NCI-H748 treated with DMSO at 0.1 percent for 48 hours (cell line): ENCODE measurements at places on chromosomes 3 and 15.

GRCh38 chr3:42117175-42118008, 26.2 kb downstream of the TRAK1 start:
- no peak for DNase-seq

DNA sequence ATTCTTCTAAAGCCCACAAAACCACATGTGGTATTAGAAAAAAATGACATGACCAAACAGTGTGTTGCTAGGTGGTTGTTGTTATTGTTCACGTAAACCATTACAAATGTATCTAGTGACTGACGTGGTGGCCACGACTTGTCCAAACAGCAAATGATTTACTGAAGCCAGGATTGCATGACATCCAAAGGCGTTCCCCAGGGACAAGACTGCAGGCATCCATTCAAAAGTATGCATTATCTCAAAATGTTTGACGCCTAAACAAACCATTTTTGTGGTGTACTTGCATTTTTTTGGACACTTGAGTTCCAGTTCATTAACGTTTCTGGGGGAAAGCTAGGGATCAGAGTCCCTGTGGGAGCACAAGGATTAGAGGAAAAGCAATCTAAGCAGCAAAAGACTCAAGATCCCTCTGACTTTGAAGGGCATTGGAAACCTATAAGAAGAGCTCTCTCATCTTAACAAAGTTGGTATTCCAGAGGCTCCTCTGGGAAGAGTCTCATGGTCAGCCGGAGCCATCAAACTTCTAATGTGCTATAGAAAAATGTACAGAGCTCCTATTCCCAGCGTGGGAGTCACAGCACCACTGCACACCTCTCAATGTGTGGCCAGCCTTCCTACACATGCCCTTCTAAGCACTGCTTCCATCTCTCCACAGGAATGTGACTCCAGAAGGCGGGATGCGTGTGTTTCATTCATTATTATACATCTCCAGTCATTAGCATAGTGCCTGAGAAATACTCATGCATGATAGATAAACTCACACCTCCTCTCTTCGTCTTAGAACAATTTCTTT, 62.9 kb downstream of the FBN1 start:
- DNase-seq, result no peak

DNA sequence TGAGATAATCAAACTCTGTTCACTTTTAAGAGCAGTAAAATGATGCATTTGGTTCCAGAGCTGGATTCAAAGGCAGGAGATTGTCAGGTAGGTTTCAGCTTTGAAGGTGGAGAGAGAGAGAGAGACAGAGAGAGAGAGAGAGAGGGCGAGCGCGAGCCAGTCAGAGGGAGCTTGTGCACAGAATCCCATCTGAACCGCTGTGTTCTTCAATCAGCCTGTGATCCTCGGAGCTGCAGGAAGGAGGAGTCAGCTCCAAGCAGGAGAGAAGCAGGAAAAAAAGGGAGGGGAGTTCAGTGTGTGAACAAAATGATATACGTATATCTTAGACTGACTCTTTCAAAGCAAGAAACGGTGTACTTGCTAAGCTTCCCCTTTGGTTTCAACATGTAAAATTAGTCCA, at the start of gene GPR149:
GPR149 (minus strand) TSS at position 177 of the 400 bp plus-strand sequence. CDS start 575 bp downstream, outside the sequence.
- DNase-seq, result peak; percentile 38

DNA sequence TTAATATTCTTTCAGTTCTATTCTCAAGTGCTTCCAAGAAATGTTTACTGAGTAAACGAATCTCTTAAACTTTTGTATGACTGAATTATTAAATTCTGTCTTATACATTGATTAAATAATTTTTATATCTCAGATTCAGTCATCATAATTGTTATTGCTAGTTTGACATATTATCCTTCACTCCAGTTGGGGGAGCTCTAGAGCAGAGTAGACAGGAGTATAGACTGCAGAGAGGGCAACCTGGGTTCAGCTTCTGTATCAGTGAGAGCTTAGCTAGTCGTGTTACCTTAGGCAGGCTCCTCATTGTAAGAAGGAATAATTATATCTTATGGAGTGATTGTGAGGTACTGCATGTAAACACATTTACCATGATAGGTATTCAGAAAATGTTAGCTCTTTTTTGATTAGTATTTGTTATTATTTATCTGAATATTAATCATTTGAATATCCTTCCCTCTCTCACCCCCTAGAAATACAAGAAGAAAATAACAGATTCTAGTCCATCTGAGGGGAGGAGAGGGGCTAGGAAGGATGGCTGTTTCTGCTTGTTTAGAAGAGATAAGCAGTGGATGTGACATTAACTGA, 31.0 kb upstream of the ZCWPW2 start:
- DNase-seq, result peak; percentile 22

DNA sequence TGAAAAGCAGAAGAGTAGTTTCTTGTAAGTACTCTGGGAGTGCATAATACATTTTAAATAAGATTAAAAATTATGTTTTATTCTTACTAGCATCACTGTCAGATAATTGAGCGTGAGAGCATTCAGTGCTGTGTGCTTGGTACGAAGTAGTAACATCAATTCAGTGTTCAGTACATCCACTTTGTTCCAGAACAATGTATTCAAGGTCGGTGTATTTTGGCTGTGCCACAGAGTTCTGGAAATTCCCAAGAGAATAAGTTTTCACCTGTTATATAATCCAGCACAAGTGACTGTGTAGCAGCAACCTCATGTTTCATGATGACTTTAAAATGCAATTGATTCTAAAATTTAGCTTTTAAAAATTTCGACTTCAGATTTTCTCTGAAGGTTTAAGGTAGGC, 130.6 kb downstream of the IGF1R start:
- DNase-seq, result no peak

GRCh38 chr3:6965881-6966280, 105.0 kb downstream of the GRM7 start:
- DNase-seq, result no peak

DNA sequence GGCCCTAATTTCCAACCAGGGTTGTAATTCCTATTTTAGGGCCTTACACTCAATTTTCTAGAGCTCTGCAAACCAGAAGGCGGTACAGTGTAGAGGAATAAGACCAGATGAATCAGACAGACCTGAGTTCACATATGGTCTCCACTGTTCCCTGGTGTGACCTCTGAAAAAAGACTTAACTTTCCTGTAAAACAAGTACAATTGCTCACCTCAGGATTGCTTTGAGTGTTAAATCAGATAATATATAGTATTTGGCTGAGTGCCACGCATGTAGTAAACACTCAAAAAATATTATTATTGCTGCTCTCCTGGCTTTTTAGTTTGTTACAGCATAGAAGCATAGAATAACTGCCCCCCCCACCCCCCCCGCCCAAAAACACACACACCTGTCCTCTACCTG, 51.0 kb upstream of the STT3B start:
- no peak for DNase-seq

GRCh38 chr3:67245545-67245944, 247.4 kb downstream of the KBTBD8 start:
- DNase-seq, result no peak

DNA sequence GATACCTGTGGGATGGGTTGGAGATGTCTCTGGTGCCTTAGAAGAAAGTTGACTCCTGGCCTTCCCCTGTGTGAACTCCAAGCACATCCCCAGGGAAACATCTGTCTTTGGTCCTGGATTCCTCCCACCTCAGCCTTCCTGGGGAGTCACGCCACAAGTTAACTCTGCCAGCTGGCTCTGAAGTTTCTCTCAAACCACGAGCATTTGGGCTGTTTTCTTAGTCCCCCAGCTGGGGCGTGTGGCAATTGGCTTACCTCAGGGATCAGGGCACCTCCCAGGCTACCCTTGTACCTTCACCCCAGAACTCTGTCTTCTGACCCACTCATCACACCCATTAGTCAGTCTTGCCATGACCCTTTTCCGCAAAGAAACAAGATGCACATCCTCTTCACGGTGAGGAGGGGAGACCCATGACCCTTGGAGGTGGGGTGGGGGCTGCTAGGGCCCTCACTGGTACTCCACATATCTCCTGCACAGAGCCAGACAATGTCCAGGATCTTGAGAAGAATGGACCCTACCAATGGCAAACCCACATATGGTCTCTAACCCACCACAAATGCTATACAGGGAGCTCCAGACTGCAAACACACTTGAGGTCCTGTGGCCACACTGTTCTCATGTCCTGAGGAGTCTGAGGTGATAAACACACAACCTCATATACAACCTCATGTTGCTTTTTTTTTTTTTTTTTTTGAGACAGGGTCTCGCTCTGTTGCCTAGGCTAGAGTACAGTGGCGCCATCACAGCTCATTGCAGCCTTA, 3.9 kb downstream of the NEIL1 start:
- no peak for DNase-seq

- DNase-seq, result no peak
These were observed 29.6 kb downstream of the SLCO2A1 start for GRCh38 chr3:133999891-134000685.

GRCh38 chr3:18153571-18154173, 271.5 kb downstream of the SATB1 start:
- DNase-seq, result no peak

DNA sequence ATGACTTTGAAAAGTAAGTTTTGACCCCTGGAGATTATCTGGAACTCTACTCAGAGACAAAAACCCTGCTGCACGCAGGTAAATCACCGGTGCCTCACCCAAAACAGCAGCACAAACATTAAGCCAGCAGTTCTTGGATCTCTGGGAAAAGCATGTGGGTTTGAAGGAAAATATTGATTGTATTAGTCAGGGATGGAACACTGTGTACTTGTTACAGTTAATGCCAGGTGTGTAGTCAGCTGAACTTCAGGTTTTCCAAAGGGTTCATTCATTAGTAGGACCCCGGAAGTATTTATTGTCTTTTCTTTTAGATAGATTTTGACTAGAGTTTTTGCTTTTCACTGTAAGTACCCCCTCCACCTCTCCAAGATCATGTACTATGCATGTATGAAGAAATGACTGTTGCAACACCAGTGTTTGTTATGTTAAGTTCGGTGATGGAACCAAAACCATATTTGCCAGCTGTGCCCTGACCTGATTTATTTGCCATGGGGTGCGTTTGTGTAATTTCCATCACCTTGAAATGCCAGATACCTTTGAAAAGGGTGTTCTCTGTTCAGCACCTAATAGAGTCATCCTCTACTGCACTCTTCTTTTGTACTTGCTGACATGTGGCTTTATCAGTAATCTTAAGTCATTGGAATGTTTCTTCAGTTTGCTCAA, 14.5 kb downstream of the ARHGEF26 start:
- DNase-seq, result no peak

GRCh38 chr15:57752436-57752835, 45.9 kb downstream of the POLR2M start:
- no peak for DNase-seq

DNA sequence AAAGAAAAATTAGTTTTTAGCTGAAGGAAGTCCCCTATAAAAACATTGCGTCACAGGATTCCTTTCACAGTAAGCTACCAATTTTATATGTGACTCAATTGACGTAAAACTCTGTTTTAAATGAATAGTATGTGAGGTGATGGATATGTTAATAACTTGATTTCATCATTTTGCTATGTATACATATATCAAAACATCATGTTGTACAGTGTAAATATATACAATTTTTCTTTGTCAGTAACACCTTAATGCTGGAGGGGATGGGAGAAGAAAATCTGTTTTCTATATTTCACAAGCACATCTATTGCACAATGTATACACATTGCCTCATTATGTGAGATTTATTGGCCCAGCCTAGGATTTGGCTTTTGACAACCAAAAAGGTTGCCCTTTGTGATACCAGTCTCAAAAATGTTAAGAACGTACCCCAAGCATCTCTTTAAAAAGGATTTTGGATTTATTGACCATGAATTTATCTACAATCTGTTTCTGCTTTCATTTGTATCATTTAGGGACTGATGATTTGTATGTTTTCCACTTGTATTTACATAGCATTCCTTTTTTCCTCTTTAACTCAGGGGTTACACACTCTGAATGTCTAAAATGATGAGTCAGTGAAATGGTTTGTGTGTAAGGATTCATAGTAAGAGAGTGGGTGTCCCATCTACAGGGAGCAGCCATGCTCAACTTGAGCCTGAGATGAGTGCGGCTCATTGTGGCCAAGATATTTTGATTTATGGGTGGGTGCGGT, 62.6 kb downstream of the CRTC3 start:
- no peak for DNase-seq

- no peak for DNase-seq
These were observed 132.2 kb upstream of the TSC22D2 start for GRCh38 chr3:150275941-150276340.
